Kidney (tissue), 22 donors: ENCODE measurements at places on chromosomes 1 and 21.

- no peak for DNase-seq
These were observed 64.2 kb upstream of the KIF26B start for GRCh38 chr1:245090491-245091090.

- DNase-seq: no peak
These were observed 35.4 kb upstream of the ZNF496 start for GRCh38 chr1:247366926-247367645.

DNA sequence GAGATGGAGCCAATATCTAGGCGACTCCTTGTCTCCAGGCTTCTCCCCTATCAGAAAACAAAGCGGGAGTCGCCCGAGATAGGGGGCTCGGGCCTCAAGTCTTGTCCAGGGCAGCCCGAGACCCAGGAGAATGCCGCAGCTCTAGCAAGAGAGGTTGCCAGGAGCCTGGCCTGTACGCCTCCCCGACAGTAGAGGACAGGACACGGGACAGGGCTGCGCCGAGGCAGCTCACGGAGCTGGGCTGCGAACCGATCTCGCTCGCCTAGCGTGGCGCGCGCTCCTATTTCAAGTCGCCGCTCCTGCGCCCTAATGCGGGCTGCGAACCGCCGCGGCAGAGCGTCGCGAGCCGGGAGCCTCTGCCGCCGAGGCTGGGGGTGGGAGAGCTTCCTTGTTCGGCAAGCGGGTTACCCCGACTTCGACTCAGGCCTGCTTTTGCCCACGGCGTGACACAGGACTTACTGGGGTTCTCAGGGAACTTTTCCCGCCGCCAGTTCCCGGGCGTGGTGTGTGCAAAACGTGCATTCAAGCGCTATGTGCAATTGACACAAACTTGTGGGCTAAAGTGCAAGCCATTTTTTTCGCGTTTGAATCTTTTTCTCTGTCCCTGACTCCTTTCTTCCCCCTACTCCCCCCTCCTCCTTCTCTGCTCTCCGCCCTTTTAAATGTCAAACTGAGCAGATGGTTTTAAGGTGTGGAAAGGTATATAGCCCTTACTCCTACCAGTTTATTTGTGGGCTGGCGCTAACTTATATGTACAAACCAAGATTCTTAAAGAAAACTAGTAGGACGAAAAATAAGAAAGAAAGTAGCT, 2.4 kb upstream of the PROX1 start:
- peak; percentile 70 for DNase-seq

DNA sequence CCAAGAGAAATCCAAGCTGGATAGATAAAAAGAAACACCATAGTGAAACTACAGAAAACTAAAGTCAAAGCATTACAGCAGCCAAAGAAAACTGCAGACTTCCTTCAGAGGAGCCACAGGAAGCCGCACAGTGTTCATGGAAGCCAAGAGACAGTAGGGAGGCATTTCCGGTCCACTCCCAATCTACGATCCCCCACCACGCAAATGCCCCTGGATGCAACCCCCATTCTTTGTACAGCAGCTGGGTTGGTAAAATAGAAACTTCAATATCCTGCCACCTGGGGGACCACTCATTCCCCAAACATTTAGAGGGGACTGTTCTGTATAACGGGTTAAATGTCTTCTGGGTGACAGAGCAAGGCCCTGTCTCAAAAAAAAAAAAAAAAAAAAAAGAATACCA, 43.9 kb upstream of the TSPEAR start:
- peak; percentile 9 for DNase-seq

DNA sequence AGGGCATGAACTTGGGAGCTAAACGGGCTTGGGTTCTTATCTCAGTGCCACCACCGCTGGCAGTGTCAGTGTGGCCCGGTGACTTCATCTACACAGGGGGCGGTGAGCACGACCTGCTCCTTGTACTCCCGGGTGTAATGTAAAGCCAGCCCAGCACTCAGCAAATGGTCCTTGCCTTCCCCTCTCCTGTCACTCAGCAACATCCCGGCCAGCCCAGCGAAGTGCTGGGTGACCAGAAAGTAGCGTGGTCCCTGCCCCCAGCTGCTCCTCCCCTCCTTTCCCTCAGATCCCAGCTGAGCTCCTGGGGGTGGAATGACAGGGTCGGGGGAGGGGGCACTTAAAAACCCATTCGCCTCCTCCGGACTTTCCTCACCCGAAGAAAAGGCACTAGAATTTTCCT, 7.2 kb downstream of the KCNN3 start:
- no peak for DNase-seq

GRCh38 chr1:109162626-109163025, 48.7 kb downstream of the ELAPOR1 start:
- no peak for DNase-seq

DNA sequence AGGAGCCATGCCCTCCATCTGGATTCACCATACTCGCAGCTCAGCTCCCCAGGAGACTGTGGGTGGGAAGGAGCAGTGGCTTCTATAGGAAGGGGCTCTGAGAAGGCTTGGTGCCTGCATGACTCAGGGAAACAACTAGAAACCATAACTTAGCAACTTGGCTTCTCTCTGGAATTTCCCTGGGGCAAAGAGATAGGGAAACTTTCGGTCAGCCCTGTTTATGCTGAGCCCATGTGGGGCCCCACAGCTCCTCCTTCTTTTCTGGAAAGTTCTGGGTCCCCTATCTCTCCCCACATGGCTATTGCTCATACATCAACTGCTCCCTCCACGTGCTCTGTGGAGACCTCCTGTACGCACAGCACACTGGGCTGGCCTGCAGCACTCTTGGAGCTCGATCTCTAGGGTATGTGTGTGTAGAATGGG, 39.3 kb downstream of the PLEKHA6 start:
- DNase-seq: no peak

DNA sequence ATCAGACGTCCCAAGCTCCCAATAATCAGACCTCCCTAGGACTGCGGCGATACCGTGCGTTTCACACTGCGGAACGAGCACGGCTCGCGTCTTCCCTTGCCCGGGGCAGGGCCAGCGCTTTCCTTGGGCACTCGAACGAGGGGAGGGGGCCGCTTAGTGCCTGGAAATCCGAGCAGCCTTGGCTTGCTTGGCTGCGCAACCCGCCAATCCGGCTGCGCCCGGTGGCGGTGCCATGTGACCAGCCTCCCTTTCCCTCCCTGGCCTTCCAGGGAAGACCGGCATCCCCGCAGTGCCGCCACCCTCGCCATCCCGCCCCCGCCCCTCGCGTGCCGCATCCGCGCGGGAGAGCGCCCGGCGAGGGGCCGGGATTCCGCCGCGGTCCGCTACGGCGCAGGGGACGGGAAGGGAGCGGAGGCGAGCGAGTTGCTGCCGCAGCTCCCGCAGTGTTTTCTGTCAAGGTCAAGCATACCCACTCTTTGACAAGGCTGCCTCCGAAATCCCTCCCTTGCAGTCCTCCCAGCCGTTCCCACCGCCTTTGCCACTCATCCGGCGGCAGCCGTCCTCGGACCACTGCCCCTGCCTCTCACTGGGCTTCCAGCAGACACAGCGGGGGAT, 8.3 kb upstream of the RNF19B start:
- peak; percentile 91 for DNase-seq

- peak; percentile 2 for DNase-seq
These were observed 137.6 kb upstream of the RNPC3 start for GRCh38 chr1:103387898-103388297.

- no peak for DNase-seq
These were observed 93.1 kb downstream of the DMRTB1 start for GRCh38 chr1:53552146-53552861.

- DNase-seq: peak; percentile 45
These were observed 16.9 kb downstream of the MTARC1 start for GRCh38 chr1:220803401-220804201.

GRCh38 chr1:10152709-10153284, 57.6 kb upstream of the KIF1B start:
- peak; percentile 37 for DNase-seq

DNA sequence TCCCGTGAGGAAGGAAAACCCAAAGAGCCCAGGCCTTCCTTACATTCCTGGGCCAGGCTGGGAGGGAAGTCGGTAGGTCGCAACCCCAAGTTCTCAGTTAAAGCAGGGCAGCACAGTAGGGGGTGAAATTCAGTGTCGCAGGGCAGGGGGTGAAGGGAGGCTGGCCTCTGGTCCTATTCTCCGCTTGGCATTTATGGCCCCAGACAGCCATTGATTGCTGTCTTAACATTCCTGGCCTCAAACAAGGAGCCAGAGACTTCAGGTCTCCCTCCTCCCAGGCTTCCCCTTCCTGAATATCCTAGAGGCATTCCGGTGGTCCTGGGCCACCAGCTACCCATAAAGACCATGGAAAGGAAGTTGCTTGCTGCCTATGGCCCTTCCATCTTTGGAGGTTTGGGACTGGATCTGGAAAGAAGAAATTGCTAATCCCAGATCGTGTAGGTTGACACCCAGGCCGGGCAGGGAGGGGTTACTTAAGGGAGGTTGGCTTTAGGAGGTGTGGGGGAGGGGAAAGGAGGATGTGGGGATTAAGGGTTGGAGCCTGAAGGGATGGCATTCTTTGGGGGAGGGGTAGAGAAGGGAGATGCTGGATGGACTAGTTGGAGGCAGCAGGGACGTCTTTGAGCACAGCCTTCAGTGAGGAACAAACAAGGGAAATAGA, 1.7 kb downstream of the LIN28A start:
- DNase-seq: no peak

DNA sequence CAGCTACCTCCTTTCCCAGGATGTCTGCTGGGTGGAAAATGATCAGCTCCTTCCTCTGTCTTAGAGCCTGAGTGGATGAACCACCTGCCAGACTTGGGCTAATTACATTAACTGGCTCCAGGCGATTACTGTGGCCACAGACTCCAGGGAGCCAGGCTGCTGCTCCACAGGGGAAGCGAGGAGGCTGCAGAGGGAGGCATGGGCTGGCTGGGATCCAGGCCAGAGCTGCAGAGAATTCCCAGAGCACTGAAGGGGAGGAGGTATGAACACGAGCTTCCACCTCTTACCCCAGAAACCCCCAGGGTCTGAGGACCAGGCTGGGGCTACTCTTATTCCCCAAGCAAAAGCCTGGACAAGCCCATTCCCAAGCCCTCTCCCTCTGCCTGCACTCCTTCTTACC, 136.0 kb upstream of the KLHDC7A start:
- no peak for DNase-seq

DNA sequence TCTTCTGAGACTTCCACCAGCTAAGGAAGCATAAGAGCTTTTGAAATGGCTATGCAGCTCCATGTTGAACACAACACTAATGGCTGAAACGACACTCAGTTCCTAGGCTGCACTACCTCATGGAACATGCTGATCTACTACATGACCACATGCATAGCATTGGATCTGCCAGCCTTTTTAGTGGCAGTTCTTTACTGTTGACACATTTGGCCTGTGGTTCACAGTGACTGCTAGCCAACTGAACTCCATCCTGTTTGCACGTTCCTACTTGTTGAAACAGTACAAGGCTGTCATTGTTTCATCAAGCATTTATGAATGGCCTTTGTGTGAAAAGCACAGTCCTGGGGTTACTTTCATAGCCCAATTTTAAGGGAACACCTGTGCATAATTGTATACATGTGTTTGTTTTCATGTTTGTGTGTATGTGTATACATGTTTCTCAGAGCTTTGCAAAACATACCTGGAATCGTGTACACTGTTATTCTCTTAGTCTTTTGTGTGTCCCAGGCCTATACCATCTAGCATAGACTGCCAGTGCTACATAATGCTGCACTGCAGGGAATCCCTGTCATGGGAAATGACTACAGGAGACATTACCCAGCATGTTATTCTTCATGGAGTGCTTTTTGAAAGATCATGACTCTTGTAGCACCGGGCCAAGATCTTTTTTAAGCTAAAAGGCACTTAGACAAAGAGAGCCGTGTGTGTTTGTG, 179.6 kb upstream of the ESRRG start:
- no peak for DNase-seq

DNA sequence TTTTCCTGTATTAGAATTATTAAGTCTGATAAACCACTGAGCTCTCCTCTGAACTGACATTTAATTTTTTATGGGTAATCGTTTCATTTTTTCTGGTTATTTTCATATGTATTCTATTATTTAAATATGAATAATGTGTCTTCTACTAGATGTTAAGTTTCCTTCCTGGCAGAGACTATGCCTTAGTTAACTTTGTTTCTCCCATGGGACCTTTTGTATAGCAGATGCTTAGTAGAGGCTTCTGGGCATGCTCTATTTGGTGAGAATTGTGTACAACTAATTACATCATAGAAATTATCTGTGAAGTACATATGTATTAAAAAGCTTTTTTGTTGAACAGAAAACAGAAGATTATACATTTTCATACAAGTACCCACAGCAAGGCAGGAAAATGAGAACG, 23.4 kb downstream of the CTBS start:
- DNase-seq: no peak

GRCh38 chr21:33368124-33368523, 35.1 kb upstream of the IFNGR2 start:
- no peak for DNase-seq

DNA sequence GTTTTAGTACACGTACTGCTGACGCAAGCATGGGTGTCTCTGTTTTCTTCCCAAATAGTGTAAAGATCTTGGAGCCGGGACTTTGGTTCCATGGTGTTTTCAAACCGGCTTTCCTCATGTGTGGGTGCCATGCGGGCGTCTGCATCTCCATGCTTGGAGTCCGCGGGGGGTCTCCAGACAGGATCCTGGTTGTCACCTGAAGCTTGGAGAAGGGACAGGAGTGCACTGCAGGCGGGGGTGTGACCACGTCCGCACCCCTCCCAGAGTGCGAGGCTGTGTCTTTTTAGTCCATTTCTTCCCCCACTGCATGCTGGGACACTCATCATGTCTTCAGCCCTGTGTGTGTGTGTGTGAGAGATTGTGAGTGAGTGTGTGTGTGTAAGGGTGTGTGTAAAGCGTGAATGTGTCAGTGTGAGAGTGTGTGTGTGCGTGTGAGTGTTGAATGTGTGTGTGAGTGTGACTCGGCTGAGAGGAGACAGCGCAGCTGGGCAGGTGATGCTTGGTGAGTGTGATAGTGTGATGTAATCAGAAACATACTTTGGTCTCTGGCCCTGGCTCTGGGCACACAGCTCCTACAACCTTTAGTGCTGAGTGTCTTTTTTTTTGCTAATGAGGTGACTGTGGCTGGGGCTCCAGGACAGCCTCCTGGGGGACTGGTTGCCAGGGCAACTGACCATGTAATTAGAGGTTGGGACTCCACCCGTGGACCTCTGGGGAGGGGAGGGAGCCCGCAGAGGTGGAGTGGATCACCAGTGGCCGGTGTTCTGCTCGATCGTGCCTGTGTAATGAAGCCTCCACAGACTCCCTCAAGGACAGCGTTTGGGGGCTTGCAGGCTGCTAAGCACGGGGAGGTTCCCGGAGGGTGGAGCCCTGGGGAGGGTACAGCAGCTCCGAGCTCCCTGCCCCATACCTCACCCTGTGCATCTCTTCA, 55.1 kb downstream of the AGPAT3 start:
- DNase-seq: peak; percentile 59

DNA sequence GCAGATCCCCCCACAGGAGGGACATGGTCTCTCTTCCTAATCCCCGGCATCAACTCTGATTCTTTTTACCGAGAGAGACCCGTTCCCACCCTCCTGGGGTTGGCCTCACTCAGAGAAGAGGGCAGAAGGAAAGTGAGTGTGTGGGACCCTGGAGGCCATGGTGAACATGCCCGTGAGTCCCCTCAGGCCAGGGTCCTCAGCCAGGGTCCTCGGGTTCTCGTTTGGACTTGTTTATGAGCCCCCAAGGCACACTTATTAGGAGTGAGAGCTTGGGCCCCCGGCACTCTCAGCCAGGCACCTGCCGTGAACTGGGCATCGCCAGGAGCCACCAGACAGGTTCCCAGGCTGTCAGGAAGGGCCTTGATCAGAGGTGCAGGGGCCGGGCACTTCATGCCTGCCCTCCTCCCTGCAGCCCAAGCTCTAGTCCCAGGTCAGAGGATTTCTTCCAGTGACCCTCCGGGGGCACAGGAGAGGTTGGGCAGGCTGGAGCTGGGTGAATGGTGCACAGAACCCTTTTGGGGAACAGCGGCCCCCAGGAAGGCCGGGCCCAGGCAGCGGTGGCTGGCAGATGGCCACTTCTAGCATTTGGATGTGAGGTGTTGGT, 122.6 kb downstream of the CRYAA start:
- no peak for DNase-seq

- DNase-seq: no peak
These were observed 6.5 kb upstream of the C1QA start for GRCh38 chr1:22629886-22630285.
